ENCODE measurements at places on chromosomes 6 and 20. TPM values are rescaled to one million over a fixed set of nuclear protein-coding genes. Genes with fewer than 3 reads are reported as not detected.
A peak's percentile ranks its signal among the peaks of the same experiment; 100 is the strongest.

MRPL14 gene
- total RNA-seq = 23.9 TPM

GRIK2 gene
- not detected for total RNA-seq

MACROD2 gene
- total RNA-seq = not detected

SLC17A3 gene
- 1.00 TPM for total RNA-seq

IMPG1 gene
- not detected for total RNA-seq

CD164 gene
- total RNA-seq = 222 TPM

MMP24 gene
- 0.12 TPM for total RNA-seq

ANKRD66 gene
- not detected for total RNA-seq

DNA sequence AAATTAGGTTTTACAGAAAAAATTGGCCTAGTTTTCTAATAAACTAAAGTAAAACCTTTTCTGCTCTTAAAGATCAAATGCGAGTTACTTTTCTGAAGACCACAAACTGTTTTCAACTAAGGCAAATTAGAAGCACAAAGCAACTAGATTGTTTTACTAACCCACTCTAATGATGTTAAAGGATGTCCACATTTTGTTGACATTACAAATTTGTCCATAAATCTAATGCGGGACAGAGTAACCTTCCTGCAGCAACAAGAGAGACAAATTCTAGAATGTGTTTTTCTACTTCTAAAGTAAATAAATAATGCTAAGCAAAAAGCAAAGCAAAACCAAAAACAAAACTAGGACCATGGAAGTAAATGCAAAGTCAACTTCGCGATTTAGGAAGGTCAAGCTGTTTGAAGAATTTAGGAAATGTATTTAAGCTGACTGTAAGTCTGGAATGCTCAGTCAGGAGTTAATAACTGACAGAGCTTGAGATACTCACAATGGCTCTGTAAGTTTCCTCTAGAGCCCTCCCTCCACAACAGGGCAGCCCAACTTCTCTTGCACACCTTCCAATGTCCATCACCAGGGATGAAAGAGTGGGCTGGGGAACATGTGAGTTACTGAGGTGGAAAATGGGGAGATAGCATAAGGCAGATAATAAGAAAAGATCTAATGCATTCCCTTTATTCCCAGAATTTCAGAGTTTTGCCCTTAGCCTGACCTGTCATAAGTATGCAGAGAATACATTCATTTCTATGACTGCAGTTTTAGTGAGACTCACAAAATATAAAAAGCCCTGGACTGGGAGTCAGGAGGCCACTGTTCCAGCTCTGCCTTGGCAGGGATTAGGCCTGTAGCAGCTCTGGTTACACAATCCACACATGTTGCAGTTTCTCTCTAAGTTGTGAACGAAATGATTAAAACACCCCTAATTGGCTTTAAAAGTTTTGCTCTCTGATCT is 158.8 kb downstream of the FOXA2 start:
- DNase-seq = no peak
- no peaks in the 10 kb centered on the region for H3K4me1 ChIP-seq
- no peaks in the 10 kb centered on the region for H3K27me3 ChIP-seq
- H3K36me3 ChIP-seq = no peaks in the 10 kb centered on the region
- H3K4me3 ChIP-seq = no peak overlapping the region

GRCh38 chr6:140844167-140844566 is 1288.6 kb upstream of the GJE1 start:
- H3K27ac ChIP-seq = no peak overlapping the region
- H3K4me3 ChIP-seq = no peak overlapping the region
- no peak for DNase-seq
- H3K4me1 ChIP-seq = no peaks in the 10 kb centered on the region
- H3K36me3 ChIP-seq = no peaks in the 10 kb centered on the region
- no peaks in the 10 kb centered on the region for H3K27me3 ChIP-seq

DNA sequence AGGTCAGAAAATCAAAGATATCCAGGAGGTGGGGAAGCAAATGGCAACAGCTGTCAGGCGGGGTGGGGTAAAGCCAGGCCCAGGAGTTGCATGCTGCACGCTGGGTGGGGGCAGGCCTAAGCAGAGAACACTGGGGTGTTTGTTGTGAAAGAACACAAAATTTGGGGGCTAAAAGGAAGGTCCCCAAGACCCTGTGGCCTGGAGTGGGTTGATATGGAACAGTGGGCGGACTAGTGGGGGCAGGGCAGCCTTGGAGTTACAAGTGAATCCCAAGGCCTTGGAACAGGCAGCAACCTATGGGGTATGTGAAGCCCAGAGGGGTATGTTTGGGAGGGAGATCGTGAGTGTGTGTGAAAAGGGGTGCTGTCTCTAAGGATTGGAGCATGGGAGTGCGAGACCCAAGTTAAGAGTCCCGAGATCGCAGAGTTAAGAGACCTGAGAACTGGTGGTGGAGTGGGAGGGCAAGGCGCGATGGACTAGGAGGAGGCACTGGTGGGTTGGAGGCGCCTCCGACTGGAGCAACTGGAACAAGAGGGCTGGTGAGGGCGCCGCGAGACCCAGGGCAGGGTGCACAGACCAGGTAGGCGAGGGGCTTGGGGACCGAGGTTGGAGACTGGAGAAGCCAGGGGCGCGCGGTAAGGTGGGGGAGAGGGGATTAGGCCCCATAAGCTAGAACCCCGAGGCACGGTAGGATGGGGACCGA is 658 bp downstream of the CUL7 start:
- H3K36me3 ChIP-seq = peaks cover 21% of the 10 kb centered on the region
- peaks cover 34% of the 10 kb centered on the region for H3K4me1 ChIP-seq
- DNase-seq = no peak
- no peaks in the 10 kb centered on the region for H3K27me3 ChIP-seq
- H3K4me3 ChIP-seq = peak overlapping the region; percentile 88

- no peaks in the 10 kb centered on the region for H3K27me3 ChIP-seq
- H3K27ac ChIP-seq = no peak overlapping the region
- peak; percentile 62 for DNase-seq
- peaks cover 25% of the 10 kb centered on the region for H3K4me1 ChIP-seq
Observed at GRCh38 chr6:34912715-34913464, 23.8 kb downstream of the ANKS1A start.

GRCh38 chr6:127992144-127992543 is 91.3 kb upstream of the THEMIS start:
- H3K4me1 ChIP-seq = no peaks in the 10 kb centered on the region
- no peak for DNase-seq
- no peaks in the 10 kb centered on the region for H3K27me3 ChIP-seq
- no peak overlapping the region for H3K4me3 ChIP-seq
- no peak overlapping the region for H3K27ac ChIP-seq

- no peak overlapping the region for H3K27ac ChIP-seq
- H3K27me3 ChIP-seq = no peaks in the 10 kb centered on the region
- DNase-seq = no peak
- H3K4me3 ChIP-seq = no peak overlapping the region
- H3K4me1 ChIP-seq = no peaks in the 10 kb centered on the region
Observed at GRCh38 chr6:152815230-152815872, 64.8 kb downstream of the VIP start.

Measured in CD4-positive, alpha-beta memory T cell (primary cell).